ENCODE measurements at places on chromosomes 5 and 9. TPM values are rescaled to one million over a fixed set of nuclear protein-coding genes. Genes with fewer than 3 reads are reported as not detected.

DNA sequence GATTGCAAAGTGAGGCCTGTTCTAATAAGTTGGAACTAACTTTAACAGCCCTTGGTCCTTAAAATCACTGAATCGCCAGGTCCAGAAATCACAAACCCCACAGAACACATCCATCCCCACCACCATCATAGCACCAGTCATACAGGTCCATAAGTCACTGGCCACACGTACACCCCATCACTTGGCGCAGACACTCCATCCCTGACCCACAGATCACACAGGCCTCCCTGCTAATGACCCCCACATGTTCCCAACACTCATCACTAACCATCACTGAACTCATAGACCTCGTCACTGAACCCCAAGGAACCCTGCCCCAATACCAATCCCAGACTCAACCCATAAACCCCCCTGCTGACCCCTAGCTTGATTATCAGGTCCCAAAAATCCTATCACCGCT lies 41.2 kb upstream of the ZNF300 start:
- no peak for DNase-seq
- peak overlapping the region; percentile 49 for H3K4me3 ChIP-seq
- H3K36me3 ChIP-seq, result no peaks in the 10 kb centered on the region
- H3K27me3 ChIP-seq, result no peaks in the 10 kb centered on the region
- H3K27ac ChIP-seq, result no peak overlapping the region

PCDHGA1 gene
- polyA plus RNA-seq, result not detected

- peak; percentile 31 for DNase-seq
- H3K27ac ChIP-seq, result no peak overlapping the region
- H3K36me3 ChIP-seq, result no peaks in the 10 kb centered on the region
- H3K4me1 ChIP-seq, result peaks cover 18% of the 10 kb centered on the region
- no peaks in the 10 kb centered on the region for H3K27me3 ChIP-seq
These were observed 25.6 kb downstream of the CAMK2A start for GRCh38 chr5:150263801-150264621.

GRCh38 chr5:9058666-9059065 lies 487.2 kb downstream of the SEMA5A start:
- H3K27me3 ChIP-seq, result no peaks in the 10 kb centered on the region
- H3K27ac ChIP-seq, result no peak overlapping the region
- no peaks in the 10 kb centered on the region for H3K4me1 ChIP-seq
- no peaks in the 10 kb centered on the region for H3K36me3 ChIP-seq

DNA sequence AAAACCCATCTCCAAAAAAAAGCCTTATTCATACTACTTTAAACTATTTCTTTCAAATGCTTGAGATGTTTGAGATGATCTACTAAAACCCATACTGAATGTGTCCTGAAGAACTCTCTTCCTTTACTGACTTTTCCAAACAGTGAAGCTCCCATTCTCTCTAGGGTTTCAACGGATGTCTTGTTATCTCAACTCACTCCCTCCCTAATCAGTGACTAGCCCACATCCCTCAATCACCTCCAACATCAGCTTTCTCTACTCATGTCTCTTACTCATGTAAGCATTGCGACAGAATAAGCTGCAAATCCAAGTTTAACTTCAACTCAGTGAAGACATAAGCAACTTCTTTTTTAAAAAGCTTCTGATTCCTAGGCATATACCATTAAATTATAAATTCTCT lies 42.1 kb downstream of the WDR41 start:
- no peaks in the 10 kb centered on the region for H3K27me3 ChIP-seq
- no peaks in the 10 kb centered on the region for H3K4me1 ChIP-seq
- no peak overlapping the region for H3K27ac ChIP-seq
- no peak overlapping the region for H3K4me3 ChIP-seq

GRCh38 chr5:16571016-16571415 lies 45.8 kb downstream of the RETREG1 start:
- no peak for DNase-seq
- H3K4me3 ChIP-seq, result no peak overlapping the region
- no peaks in the 10 kb centered on the region for H3K36me3 ChIP-seq
- no peaks in the 10 kb centered on the region for H3K27me3 ChIP-seq
- H3K27ac ChIP-seq, result no peak overlapping the region

RANBP17 gene
- polyA plus RNA-seq, result 0.07 TPM

MTREX gene
- 12.2 TPM for polyA plus RNA-seq

ABCA1 gene
- 2.0 TPM for polyA plus RNA-seq

- no peak overlapping the region for H3K4me3 ChIP-seq
- no peak overlapping the region for H3K27ac ChIP-seq
- H3K4me1 ChIP-seq, result no peaks in the 10 kb centered on the region
- H3K27me3 ChIP-seq, result peaks cover under 1% of the 10 kb centered on the region
These were observed 27.4 kb upstream of the TTLL11 start for GRCh38 chr9:122120316-122121071.

All from CD14-positive monocyte (primary cell).